ENCODE measurements at places on chromosomes 12 and 14.

- no peak for DNase-seq
Measured at GRCh38 chr12:125169870-125170269, 104.6 kb downstream of the AACS start.

- DNase-seq = no peak
Measured at GRCh38 chr12:77131977-77132490, 66.7 kb upstream of the E2F7 start.

GRCh38 chr12:104446646-104447421 lies 9.9 kb upstream of the CHST11 start:
- no peak for DNase-seq

- DNase-seq = no peak
Measured at GRCh38 chr12:21354641-21355040, 18.1 kb upstream of the IAPP start.

Measured in activated CD4-positive, alpha-beta T cell treated with anti-CD3 and anti-CD28 coated beads, Interleukin-2, amount 10 ng/mL, durations not matched to agents 24 days and 14 days (primary cell).